NCI-H2081 (cell line): ENCODE measurements at places on chromosomes 5 and 9.
A peak's percentile ranks its signal among the peaks of the same experiment; 100 is the strongest.

GRCh38 chr5:14249258-14250082 is 106.3 kb downstream of the TRIO start:
- DNase-seq: no peak

- DNase-seq: no peak
These were observed 300.0 kb downstream of the ZSWIM6 start for GRCh38 chr5:61632064-61632463.

DNA sequence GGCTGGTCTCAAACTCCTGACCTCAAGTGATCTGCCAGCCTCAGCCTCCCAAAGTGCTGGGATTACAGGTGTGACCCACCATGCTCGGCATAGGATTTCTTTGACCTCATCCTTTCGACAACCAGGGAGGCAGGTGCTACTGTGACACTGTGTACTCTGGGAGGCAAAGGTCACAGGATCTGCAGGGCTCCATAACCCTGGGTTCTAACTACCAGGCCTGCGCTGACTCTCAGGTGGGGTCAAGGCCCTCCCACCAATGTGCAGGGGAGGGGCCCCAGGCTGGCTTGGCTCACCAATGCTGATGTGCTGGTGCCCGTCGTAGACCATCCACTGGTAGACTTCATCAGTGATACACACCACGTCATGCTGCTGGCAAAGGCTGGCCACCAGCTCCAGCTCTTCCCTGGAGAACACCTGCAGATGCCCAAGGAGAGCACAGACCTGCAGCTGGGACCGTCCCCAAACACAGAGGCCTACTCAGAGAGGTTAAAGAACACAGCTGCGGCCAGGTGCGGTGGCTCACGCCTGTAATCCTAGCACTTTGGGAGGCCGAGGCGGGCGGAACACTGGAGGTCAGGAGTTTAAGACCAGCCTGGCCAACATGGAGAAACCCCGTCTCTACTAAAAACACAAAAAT is 7.0 kb upstream of the SPOUT1 start:
- no peak for DNase-seq

- DNase-seq: no peak
These were observed 319.7 kb downstream of the NFIB start for GRCh38 chr9:13994240-13994639.

DNA sequence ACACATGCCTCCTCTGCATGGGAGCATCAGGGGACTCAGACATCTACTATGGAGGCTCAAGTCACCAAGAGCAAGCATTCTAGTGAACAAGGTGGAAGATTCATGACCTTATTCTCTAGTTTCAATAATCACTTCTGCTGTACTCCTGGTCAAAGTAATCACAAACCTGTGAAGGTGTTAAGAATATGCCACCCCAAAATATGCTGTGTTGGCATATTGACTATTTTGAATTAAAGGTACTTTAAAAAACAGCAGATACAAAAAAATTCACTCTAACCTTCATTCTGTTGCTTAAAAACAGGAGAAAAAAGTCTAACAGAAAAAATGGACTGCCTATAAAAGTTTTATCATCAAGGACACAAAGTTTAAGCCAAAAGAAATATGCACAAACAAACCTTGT is 607.8 kb upstream of the TYRP1 start:
- no peak for DNase-seq

DNA sequence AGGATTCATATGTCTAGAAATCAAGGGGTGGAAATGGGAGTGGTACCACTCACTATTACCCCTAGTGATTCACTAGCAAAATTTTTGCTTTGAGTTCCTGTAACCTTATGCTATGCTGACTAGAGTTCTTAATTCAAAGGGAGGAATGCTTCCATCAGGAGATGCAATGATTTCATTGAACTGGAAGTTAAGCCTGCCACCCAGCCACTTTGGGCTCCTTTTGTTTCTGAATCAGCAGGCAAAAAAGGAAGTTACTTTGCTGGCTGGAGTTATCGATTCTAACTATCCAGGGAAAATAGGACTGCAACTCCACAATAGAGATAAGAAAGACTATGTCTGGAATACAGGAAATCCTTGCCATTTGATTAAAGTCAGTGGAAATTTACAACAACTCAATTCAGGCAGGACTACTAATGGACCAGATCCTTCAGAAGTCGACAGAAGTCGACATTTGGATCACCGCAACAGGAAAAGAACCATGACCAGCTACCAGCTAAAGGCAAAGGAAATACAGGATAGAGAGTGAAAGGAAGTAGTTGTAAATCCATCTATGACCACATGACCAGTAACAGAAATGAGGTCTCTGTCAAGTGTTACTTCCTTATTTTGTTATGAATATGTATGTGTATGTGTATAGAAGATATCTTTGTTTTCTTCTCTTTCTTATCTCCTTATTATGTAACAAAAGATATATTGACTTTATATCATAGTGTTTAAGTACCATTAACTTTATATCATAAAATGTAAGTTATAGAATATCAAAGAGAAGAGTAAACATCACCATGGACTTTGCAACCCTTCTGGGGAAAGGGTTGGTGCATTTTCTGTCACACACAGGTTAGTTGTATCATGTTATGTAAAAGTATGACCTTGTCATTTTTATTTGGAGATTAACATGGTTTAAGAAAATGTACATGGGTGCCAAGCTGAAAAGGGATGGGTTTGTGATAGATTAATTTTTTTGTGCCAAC is 198.7 kb upstream of the HAPLN1 start:
- no peak for DNase-seq

DNA sequence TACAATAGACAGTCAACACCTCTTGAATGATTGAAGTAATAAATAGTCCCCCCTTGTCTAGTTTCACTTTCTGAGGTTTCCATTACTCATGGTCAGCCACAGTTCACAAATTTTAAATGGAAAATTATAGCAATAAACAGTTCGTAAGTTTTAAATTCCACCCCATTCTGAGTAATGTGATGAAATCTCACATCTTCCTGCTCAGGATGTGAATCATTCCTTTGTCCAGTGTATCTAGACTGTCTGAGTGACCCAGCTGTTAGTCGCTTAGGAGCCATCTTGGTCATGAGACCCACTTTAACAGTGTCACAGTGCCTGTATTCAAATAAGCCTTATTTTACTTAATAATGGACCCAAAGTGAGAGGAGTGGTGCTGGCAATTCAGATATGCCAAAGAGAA is 311.6 kb upstream of the PRR16 start:
- DNase-seq: no peak

DNA sequence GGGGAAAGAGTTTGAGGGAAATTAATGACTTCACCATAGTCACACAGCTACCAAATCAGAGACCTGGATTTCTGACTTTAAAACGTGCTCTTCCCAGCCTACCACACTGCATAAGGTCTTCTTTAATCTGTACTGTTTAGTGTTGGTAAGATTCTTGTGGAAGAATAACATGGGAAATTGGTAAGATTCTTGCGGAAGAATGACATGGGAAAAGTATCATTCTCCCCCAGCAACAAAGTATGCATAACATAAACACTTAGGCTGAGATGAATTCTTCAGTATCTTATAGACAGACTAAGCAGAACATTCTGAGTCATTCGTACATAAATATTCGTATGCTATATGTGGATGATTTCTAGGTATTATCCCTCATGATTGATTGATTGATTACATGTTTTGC is 170.4 kb downstream of the FOCAD start:
- DNase-seq: no peak

GRCh38 chr9:91395553-91396471 is 27.8 kb downstream of the NFIL3 start:
- no peak for DNase-seq

DNA sequence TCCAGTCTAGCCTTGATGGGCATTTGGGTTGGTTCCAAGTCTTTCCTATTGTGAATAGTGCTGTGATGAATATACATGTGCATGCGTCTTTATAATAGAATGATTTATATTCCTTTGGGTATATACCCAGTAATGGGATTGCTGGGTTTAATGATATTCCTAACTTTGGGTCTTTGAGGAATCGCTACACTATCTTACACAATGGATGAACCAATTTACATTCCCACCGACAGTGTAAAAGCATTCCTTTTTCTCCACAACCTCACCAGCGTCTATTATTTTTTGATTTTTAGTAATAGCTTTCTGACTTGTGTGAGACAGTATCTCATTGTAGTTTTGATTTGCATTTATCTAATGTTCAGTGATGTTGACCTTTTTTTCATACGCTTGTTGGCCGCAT is 1040.1 kb downstream of the MAT2B start:
- DNase-seq: no peak

- DNase-seq: no peak
These were observed 12.0 kb downstream of the CTNNAL1 start for GRCh38 chr9:109001275-109001676.

DNA sequence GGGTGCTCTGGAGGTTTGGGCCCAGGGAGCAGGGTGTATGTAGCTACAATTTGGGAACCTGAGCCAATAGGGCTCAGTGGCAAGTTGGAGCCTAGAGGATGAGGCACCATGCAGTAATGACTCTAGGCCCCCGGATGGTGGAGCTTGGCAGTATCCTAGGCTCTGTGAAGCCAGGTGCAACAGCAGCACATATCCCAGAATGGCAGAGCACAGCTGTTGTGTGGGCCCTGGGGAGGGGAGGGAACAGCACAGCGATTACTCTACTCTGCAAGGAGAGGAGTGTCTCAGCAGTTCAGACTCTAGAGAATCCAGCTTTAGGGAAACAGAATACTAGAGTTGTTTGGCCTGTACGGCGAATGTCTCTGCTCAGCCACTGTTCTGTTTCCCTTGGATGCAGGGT is 56.1 kb downstream of the LRRTM2 start:
- no peak for DNase-seq

DNA sequence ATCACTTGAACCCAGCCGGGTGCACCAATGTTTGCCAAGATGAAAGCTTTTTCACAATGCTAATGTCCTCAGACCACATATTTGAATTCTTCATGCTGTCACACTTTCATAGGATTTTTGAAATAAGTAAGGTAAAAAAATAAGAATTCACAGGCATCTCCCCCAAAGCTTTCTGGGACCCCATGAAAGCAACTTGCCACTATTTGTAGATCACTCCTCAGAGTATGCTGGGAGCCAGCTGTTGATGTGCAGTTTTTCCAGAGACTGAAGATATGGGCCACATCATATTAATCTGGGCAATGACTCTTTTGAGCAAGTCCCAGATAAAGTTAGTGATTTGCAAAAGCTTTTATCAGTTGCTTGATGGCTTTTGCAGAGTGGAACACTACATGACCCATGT is 507.9 kb downstream of the RASEF start:
- no peak for DNase-seq

- no peak for DNase-seq
These were observed 42.7 kb downstream of the IQGAP2 start for GRCh38 chr5:76445830-76446229.

DNA sequence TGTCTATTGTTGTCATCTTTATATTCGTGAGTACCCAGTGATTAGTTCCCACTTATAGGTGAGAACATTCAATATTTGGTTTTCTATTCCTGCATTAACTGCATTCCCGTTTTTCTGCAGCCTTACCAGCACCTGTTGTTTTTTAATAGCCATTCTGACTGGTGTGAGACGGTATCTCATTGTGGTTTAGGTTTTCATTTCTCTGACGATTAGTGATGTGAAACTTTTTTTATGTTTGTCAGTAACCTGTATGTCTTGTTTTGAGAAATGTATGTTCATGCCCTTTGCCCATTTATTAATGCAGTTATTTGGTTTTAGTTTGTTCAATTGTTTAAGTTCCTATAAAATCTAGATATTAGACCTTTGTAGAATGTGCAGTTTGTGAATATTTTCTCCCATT is 546.0 kb upstream of the RORB start:
- no peak for DNase-seq

- DNase-seq: no peak
These were observed 53.2 kb downstream of the USP20 start for GRCh38 chr9:129888293-129889121.

DNA sequence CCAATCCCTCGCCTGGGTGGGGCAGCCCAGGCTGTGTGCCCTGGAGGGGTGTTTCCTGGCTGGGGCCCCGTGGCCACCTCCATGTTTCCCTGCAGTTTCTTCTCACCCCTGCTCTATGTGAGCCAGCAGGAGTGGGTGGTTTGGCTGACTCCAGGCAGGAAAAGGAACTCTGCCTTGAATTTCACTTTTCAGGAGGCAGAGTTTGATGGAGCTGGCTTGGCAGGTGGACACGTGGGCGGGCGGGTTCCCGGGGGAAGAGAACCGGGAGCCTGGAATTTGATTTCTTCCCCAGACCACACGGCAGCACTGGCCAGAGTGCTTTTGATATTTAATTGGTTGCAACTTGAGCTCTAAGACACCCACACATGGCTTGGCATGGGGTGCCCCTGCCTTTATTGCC is 119.8 kb upstream of the PANK3 start:
- no peak for DNase-seq

- no peak for DNase-seq
These were observed 260.6 kb downstream of the PSAT1 start for GRCh38 chr9:78557540-78557939.

- DNase-seq: peak; percentile 5
These were observed 402.1 kb downstream of the DIRAS2 start for GRCh38 chr9:90240541-90240940.

DNA sequence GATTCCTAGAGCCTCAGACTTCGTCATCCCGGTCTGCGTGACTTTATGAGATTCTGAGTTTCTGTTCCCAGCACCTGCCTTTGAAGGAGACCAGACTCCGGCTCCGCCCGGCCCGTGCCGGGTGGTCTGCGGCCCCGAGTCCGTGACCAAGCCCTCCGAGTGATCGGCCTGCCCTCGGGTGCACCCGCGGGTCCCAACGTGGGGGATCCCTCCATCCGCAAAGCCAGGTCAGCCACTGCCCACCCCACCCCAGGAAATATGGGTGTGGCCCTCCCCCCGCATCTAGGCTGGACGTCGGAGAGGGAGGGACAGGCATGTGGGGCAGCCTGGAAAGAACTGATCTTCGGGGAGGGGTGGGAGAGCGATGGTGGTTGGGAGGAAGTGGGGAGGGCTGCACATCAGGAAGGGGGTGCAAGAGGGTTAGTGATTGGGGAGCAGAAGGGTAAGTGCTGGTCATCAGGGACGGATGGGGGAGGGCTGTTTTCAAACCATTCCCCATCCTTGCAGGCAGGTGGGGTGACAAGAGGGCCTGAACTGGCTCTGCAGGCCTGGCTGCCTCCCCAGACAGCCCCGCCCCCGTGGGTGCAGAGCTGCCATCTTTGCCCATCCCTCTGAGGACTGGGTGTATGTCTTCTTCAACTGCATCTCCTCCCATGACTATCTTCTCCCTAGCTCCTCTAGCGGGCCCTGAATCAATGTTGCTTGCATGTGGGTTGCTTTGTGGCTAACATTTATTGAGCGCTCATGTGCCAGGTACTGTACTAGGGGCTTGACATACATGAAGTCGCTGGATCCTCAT is 747 bp downstream of the LRSAM1 start:
- peak; percentile 54 for DNase-seq

- no peak for DNase-seq
These were observed 308.3 kb downstream of the ZSWIM6 start for GRCh38 chr5:61640179-61641021.

- no peak for DNase-seq
These were observed at the start of gene PCDHA7 for GRCh38 chr5:140833993-140834392. Gene PCDHA7, plus strand, starts transcription at chr5:140834269. Its CDS starts 115 bp downstream, at chr5:140834384.

GRCh38 chr9:792331-793260 is 48.9 kb upstream of the DMRT1 start:
- no peak for DNase-seq
